Small intestine (tissue), 16 donors: ENCODE measurements at places on chromosomes 2 and 18. TPM values are rescaled to one million over a fixed set of nuclear protein-coding genes. Genes with fewer than 3 reads are reported as not detected.

- no peak overlapping the region for H3K4me3 ChIP-seq
- DNase-seq: no peak
- H3K36me3 ChIP-seq: no peaks in the 10 kb centered on the region
- H3K4me1 ChIP-seq: no peaks in the 10 kb centered on the region
- H3K27ac ChIP-seq: no peak overlapping the region
These were observed 5.4 kb upstream of the CHRNG start for GRCh38 chr2:232533944-232534710.

LINC00305 gene
- not detected for polyA plus RNA-seq

SERPINB11 gene
- not detected for polyA plus RNA-seq

GRCh38 chr18:48869591-48869990 is 81.2 kb downstream of the SMAD7 start:
- no peaks in the 10 kb centered on the region for H3K27me3 ChIP-seq
- no peak overlapping the region for H3K27ac ChIP-seq
- no peaks in the 10 kb centered on the region for H3K36me3 ChIP-seq
- no peak for DNase-seq

DNA sequence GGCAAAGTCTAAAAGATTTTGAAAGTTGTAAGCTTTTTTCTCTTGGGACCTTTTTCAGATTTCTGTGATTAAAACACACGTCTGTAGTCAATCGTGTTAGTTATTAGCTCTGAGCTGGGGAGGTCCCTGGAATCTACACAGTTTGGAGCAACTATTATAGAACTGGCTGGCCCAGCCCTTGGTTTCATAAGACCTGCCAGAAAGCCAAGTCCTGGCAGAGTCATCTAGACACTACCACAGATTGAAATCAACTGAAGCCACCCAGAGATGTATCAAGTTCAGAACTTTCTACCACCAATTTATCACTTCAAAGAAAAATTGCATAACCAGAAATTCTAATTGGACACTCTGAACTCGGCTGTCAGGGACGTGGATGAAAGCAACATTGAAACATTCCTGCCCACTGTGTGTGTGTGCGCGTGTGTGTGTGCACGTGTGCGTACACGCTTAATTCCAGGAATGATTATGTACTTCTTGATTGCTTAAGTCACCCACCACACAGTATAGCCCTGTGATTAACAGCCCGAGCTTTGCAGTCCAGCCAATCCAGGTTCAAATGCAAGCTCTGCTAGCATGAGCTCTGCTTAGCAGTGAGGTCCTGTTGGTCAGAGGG is 126.3 kb downstream of the TPGS2 start:
- no peaks in the 10 kb centered on the region for H3K27me3 ChIP-seq
- no peaks in the 10 kb centered on the region for H3K36me3 ChIP-seq
- no peak for DNase-seq
